ENCODE measurements at places on chromosomes 4 and X.

- DNase-seq, result no peak
Measured at GRCh38 chrX:75228854-75229253, 45.0 kb upstream of the UPRT start.

DNA sequence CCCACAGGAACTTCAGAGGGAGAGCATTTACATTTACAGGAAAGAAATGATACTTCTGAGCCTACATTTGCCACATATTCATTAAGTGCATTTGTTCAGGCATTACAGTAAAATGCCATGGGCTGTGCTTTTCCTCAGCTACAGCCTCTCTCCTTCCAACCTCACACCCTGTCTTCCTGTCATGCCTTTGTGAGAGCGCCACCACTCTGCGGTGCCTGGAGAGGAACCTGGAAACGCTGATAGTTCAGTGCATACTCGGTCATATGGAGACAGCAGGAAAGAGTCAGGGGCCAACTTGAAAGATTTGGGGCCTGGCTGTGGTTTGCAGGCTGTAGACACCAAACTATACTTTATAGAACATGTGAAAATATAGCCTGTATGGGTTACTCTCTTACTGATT, 40.5 kb downstream of the NFKB1 start:
- DNase-seq, result peak; percentile 24

DNA sequence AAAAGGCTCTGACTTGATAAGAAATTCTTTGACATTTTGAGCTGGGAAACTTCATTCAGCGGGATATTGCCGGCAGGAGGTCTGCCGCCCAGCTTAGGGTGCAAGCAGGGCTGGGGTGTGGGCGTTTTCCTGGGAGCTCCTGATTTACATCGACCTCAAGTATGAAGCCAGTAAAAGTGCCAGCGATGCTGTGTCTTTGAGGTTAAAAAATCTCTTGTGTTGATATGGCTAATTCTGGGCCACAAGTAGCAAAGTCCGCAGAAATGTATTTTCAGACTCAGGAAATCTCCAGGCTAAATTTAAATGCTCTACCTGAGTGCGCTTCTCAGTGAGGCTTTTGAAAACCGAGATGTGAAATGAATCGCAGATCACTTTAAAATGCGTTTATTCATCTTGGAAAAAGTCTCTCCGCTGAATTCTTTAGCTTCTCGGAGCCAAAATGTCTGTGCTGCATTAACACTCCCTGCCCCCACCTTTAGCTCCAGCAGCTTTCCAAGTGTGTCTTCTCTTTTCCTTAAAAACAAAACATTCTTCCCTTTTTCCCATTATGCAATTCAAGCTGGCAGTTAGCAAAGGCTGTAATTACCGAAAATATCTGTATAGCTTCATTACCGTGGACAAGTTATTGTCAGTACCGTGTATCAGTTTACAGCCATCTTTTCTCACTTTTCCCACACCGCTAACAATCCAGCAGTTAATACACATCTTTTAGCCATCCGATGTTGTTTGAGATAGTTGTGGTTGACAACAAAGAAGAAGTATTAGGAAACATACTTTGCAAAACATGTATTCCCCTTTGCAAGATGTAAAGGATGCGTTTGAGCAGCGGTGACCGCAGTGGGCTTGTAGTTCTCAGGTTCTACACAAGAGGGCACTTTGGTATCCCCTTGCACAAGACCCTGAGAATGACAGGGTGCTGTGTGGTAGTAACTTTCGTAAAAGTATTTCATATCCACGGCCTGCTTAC, 136.0 kb upstream of the STX18 start:
- peak; percentile 62 for DNase-seq

- no peak for DNase-seq
Measured at GRCh38 chr4:94407846-94408245, 43.9 kb upstream of the PDLIM5 start.

GRCh38 chr4:163263606-163264005, 68.8 kb downstream of the NPY1R start:
- peak; percentile 29 for DNase-seq

- DNase-seq, result no peak
Measured at GRCh38 chr4:30619679-30620078, 100.5 kb upstream of the PCDH7 start.

GRCh38 chrX:16305187-16305586, 137.9 kb downstream of the MAGEB17 start:
- no peak for DNase-seq

DNA sequence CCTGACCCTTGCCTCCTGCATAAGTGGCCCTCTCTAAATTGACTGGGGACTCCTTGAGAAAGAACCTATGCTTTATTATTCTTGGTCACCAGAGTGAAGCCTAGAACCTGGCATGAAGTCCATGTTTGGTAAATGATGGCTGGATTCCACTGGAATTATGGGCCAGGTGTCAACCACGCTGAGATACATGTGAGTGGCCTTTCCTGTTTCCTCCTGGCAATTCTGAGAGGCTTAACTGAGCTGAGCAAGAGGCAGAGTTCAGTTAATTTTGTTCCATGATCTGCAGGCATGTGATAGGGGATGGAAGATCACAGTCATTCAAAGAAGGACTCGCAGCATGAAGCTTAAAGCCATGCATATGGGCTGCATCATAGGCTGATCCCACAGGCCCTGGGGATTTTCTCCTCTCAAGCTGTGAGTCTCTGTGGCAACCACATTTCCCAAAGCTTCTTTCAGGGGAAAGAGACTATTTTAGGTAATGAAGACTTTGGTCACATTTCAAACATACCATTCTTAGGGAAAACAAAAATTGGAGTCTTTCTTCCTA, 69.4 kb upstream of the CLNK start:
- DNase-seq, result no peak

DNA sequence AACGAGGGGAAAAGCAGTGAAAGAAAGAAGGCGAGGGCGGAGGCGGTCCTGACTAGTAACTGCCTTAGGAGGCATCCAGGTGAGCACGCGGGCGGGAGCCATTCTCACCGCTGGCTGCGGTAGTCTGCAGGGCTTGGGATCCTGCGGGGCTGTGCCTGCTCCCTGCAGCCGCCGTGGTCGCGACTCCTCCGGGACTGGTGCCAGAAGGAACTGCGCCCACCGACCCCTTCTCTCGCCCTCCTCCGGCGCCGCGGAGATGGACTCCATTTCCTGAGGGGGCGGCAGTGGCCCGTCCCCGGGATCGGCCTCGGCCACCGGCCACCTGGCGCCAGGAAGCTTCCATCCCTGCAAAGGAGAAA, 543 bp downstream of the NFXL1 start:
- DNase-seq, result peak; percentile 47

DNA sequence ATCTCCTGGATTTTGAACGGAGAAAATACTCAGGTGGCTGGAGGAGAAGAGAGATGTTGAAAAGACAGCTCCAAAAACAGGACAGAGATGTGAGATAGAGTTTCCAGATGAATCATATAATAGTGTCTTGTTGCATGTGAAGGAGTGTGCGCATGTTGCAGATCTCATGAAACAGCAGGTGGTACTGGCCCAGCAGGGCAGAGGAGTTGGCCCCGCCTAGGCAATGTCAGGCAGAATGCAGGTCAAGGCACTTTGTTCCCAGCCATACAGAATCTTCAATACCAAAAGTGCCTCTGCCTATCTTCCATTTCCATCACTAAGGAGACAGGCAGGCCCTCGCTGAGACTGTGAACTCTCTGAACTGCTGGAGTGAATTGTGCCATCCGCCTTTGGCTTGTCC, 63.9 kb upstream of the FAT1 start:
- no peak for DNase-seq

DNA sequence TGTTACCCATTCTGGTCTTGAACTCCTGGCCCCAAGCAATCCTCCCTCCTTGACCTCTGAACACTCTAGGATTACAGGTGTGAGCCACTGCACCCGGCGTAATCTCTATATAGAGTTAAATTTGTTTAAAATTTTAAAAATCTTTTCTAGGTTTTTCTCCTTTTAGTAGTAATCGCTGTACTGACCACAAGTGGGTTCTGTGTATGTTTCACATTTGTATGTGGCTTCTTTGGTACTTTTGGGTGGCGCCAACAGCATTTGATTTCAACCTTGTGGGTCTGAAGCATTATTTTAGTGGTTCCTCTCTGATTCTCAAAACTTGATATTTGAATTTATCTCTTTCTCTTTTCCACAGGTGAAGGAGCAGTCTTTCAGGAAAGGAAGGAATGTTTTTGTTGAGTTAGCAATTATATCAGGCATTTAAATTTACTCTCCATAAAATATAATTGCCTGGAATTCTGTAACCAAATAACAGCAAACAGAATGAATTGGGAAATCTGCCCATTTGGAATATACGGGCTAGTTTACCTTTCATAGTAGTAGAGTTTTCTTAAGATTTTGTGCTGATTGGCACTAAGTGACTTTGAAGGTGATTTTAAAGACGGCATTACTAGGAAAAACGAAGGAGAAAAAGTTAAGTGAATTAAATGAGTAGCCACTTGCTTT, 29.5 kb downstream of the ARHGAP10 start:
- DNase-seq, result no peak

- no peak for DNase-seq
Measured at GRCh38 chr4:39062770-39063097, 702 bp downstream of the KLHL5 start.

DNA sequence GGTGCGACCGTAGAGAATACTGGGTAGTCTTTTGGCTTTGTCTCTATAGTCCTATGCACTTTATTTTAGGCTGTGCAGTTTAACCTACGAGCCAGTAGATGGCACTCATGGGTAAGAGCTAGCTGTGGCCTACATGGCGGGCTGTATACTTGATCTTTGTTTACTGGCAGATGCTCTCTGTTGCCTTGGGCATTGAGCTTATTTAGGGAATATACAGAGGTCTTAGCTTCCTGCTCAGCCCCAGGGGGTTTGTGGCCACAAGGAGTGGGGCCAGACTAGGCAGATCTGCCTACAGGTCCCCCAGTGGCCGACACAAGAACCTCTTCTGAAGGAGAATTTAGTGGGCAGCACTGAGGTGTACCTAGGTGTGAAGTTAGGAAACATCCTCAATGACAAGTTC, 227.6 kb upstream of the HDX start:
- DNase-seq, result peak; percentile 42

GRCh38 chrX:109783701-109784079, 50.6 kb upstream of the ACSL4 start:
- no peak for DNase-seq

- no peak for DNase-seq
Measured at GRCh38 chrX:136731207-136731782, 49.4 kb downstream of the ARHGEF6 start.

DNA sequence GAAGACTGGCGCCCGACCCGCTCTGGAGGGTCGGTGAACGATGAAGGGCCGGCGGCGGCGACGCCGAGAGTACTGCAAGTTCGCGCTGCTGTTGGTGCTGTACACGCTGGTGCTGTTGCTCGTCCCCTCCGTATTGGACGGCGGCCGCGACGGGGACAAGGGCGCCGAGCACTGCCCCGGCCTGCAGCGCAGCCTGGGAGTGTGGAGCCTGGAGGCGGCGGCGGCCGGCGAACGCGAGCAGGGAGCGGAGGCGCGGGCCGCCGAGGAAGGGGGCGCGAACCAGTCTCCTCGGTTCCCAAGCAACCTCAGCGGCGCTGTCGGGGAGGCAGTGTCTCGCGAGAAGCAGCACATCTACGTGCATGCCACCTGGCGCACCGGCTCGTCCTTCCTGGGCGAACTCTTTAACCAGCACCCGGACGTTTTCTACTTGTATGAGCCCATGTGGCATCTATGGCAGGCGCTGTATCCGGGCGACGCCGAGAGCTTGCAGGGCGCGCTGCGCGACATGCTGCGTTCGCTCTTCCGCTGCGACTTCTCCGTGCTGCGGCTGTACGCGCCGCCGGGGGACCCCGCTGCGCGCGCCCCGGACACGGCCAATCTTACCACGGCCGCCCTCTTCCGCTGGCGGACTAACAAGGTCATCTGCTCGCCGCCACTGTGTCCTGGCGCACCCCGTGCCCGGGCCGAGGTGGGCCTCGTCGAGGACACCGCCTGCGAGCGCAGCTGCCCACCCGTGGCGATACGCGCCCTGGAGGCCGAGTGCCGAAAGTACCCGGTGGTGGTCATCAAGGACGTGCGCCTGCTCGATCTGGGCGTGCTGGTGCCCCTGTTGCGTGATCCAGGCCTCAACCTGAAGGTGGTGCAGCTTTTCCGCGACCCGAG, 568 bp downstream of the CHST7 start:
- DNase-seq, result peak; percentile 56

GRCh38 chrX:130172127-130172845, 524 bp downstream of the RAB33A start:
- no peak for DNase-seq

GRCh38 chr4:173919196-173919595, 364.3 kb downstream of the FBXO8 start:
- no peak for DNase-seq

DNA sequence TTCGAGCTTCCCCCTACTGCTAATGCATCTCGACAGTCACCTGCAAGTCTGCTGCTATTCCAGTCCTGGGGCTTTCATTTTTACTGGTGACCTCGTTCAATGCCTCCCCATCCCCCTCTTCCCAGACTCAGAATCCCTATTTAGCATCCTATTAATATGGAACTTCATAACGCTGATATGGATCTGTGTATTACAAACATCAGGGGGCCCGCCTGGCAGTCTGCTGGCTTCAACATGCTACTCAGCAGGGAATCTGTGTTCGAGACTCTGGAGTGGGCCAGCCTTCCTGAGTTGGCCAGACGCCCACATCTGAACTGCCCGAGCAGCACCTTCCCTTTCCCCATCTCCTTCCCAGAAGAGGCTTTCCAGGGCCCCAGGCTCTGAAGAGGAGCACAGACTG, 173.9 kb upstream of the PPARGC1A start:
- no peak for DNase-seq

- DNase-seq, result no peak
Measured at GRCh38 chrX:136046295-136047015, 61.2 kb downstream of the SLC9A6 start.

Measured in iPS-NIHi11 (cell line).